ENCODE measurements at places on chromosomes 13 and 19.

- DNase-seq = no peak
Observed at GRCh38 chr13:44416301-44416700, 42.7 kb downstream of the SERP2 start.

- DNase-seq = peak; percentile 30
Observed at GRCh38 chr19:8611391-8611876, 919 bp upstream of the ADAMTS10 start.

DNA sequence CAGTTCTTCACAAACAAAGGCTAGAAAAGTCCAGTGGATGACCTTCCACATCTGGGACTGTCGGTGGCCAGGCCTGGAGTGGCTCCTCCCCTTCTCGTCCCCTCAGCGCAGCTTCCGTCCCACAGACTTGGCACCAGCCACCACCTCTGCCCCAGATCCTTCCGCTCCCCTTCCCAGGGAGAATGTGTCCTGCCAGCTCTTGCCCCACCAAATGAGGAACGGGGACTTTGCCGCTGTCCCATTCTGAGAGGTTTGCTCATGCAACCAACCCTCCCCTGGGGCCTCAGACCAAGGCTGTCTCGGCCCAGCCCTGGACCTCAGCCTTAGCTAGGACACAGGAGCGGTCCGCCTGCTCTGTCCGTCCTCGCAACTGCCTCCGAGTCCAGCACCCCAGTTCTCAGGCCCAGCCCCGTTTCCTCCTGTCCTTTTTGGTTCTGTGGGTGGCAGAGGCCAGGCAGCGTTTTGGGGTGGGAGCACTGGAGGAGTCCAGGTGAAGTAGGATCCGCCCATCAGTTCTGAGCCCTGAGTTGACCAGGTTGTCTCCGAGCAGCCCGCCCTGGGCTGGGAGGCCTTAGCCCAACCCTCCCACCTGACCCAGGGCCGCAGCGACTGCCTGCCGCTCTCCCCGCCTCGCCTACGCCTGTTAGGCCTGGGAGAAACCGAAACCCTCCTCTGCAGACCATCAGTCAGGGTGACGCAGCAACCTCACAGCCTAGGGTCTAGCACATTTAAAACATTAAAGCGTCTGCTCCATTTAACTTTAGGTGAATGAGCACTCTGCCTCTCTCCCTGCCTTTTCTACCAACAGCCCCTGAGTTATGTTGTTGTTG lies 284.3 kb downstream of the FOXO1 start:
- DNase-seq = no peak

DNA sequence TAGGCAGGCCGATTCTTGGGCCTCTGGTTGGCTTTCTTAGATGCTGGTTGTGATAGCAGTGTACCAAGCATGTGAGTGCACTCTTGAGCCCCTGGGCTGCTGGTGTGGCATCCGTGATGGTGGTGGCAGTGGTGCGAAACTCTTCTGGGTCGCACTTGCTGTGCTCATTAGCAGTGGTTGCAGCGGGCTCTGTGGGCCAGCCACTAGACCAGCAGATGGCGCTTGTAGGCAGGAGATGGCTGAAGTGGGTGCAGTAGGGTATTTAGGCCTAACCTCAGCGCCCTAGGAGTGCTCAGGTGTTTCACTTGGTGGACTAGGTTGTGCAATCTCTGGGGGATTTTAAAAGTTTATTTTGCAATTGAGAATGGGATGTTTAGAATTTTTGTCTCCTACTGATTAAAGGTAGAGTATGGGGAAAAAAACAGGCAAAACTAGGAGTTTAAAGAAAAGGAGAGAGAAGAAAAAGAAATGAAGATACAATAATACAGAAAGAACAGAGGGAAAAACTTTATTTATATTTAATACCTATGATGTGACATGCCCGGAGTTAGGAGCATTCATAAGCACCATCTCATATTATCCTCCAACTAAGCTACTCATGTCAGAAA lies 4.3 kb upstream of the ZNF17 start:
- DNase-seq = peak; percentile 50

DNA sequence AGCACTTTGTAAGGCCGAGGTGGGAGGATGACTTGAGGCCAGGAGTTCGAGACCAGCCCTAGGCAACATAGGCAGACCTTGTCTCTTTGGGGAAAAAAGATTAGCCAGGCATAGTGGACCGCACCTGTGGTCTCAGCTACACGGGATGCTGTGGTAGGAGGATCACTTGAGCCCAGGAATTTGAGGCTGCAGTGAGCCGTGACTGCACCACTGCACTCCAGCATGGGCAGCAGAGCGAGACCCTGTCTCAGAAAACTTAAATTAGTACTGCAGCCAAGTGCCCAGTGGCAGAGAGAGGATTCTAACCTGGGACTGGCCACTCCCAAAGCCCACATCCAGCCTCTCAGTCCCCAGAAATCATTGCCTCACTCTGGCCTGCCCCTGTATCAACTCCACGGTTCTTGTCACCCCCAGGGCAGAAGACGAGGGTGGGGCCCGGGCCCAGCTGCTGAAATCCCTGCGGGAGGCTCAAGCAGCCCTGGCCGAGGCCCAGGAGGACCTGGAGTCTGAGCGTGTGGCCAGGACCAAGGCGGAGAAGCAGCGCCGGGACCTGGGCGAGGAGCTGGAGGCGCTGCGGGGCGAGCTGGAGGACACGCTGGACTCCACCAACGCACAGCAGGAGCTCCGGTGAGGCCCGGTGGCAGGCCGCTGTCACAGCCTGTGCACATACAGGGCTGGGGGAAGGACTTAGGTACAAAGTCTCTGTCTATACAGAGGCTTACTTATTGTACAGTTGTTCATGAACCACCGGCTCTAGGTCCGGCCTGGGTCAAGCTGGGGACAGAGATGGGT lies 53.4 kb downstream of the KCNC3 start:
- DNase-seq = no peak

- no peak for DNase-seq
Observed at GRCh38 chr13:40776232-40776631, 5.2 kb upstream of the MRPS31 start.

GRCh38 chr19:55601084-55601483 lies 996 bp downstream of the ZNF524 start:
- no peak for DNase-seq

- DNase-seq = no peak
Observed at GRCh38 chr13:45544520-45544919, 71.0 kb downstream of the ERICH6B start.

- no peak for DNase-seq
Observed at GRCh38 chr13:25869941-25870340, 181.9 kb downstream of the SHISA2 start.

GRCh38 chr13:35388441-35389355 lies 87.8 kb downstream of the MAB21L1 start:
- DNase-seq = no peak

GRCh38 chr13:42101821-42102585 lies 53.6 kb downstream of the DGKH start:
- no peak for DNase-seq

DNA sequence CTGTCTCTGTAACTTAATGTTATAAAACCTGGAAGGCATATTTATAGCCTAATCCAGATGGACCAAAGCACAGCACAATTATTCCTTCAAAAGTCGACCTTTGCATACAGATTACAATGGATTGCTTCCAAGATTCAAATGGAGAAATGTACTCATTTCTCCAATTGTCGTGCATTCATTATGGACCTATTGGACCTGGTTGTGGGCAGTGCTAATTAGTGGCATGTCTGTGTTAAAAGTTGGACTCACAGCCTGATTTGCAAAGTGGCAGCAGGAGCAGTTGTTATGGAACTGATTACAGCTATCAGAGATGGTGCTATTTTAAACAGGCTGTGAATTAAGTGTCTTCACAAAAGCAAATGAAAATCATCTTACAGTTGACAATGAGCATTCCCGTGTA lies 1529.3 kb upstream of the SLC10A2 start:
- DNase-seq = no peak

DNA sequence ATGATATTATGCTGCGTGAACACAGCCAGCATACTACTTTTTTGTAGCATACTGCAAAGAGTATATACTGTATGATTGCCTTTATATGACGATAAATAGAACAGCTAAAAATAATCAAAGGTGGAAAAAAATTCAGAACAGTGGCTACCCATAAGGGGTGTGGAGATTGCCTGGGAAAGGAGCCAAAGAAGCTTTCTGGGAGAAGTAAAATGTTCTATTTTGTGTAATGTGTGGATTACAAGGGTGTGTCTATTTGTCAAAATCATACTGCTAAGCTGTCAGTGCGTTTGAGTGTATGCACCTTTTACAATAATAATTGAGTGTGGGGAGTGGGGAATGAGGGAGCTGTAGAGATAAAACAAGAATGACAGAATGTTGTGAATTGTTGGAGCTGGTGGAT lies 45.2 kb upstream of the MTIF3 start:
- DNase-seq = no peak

- DNase-seq = peak; percentile 44
Observed at GRCh38 chr13:104773775-104774174, 1707.6 kb upstream of the SLC10A2 start.

DNA sequence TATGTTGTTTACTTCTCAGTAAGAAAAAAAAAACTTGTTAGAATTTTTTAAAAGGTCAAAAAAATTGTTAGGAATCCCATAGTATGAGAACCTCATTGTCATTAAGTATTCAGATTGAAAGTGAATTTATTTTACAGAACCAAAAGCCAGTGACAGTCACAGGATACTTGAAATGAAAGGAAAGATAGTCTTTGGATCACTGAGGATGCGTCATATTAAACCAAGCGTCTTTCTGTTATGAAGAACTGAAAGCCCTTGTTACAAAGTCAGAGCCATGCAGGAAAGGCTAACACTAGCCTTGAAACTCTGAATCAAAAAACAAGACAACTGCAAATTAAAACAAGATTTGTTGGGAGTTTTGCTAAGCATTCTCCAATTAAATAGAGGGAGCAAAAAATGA lies 1348.0 kb upstream of the SLC10A2 start:
- no peak for DNase-seq

- no peak for DNase-seq
Observed at GRCh38 chr13:111511805-111512504, 191.5 kb downstream of the TEX29 start.

- no peak for DNase-seq
Observed at GRCh38 chr19:23255700-23256099, 5.5 kb upstream of the ZNF724 start.

- DNase-seq = no peak
Observed at GRCh38 chr19:11361037-11361770, 6.0 kb downstream of the PLPPR2 start.

DNA sequence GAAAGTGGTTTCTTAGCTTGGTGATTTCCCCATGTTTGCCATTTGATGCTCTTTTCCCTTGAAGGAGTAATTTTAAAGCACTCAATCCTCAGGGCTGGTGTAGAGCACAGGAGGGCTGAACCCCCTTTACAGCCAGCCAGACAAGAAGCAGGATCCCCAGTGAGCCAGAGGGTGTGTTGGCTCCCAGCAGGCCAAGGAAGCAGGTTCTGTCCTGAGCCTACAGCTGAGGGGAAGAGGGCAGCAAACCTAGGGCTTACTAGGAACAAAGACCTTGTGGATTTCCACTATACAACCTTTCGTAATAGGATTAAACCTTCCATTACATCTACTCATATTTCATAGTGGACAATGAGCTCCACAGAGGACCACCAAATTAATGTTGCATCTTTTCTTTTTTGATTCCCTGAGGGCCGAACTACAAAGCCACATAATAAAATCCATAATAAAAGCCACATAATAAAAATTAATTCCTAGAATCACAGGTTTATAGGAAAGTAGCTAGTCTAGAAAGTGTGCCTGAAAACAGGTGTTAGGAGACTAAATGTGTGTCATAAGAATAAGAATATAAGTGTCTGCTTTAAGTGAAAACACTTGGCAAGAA lies 300.2 kb downstream of the DCLK1 start:
- no peak for DNase-seq

- no peak for DNase-seq
Observed at GRCh38 chr13:36530050-36530789, 97.9 kb downstream of the CCNA1 start.

GRCh38 chr13:73090116-73090822 lies 31.5 kb downstream of the KLF5 start:
- DNase-seq = no peak

DNA sequence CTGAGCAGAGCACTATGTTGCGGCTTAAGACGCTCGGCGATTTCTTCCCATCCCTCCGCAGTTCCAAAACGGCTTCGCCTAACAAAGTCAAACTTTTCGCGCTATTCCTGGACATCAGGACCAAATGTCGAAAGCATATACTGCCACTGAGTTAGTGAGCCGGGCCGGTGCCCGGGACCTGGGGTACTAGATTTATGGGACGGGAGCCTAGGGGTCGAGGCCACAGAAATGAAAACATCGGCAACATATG lies 699 bp downstream of the RCBTB2 start:
- no peak for DNase-seq

DNA sequence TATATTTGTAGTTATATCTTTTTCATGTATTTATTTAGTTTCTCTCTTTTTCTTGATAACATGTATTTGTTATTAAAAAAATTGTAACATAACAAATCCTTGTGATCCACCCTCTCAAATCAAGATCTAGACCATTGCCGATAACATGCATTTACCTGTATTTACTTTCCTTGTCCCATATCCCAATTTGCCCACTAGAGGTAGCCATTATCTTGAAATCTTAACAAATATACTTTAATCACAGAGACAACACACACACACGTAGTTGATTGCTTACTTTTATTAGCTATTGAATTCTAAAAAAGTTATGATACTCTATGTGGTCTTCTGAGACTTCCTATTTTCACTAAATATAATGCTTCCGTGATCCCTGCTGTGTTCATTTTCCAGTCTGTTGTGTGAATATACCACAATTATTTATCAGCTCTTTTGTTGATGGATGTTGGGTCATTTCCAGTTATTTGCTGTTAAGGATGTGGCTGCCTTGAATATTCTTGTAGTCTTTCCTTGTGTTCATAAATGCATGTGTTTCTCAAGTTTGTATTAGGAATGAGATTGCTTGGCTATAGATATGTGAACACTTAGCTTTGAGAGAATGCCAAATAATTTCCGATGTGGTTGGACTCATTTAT lies 31.3 kb upstream of the ZMYM2 start:
- peak; percentile 14 for DNase-seq

DNA sequence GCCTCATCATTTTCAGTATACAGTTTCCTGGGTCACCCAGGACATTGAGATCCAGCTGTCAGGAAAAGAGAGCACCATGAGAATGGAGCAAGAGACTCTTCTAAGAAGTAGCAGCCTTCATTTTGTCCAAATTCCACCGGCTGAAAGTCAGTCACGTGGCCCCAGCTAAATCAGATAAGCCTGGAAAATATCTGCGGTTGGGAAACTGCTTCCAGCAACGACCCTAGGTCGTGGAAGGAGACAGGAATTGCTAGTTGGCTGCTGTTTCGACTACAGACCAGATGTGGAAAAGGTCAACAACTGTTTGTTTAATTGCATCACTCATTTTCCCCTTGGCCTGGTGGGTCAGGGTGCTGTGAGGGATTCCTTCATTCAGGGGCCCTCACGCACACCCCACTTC lies 107.0 kb downstream of the ZNF536 start:
- no peak for DNase-seq

DNA sequence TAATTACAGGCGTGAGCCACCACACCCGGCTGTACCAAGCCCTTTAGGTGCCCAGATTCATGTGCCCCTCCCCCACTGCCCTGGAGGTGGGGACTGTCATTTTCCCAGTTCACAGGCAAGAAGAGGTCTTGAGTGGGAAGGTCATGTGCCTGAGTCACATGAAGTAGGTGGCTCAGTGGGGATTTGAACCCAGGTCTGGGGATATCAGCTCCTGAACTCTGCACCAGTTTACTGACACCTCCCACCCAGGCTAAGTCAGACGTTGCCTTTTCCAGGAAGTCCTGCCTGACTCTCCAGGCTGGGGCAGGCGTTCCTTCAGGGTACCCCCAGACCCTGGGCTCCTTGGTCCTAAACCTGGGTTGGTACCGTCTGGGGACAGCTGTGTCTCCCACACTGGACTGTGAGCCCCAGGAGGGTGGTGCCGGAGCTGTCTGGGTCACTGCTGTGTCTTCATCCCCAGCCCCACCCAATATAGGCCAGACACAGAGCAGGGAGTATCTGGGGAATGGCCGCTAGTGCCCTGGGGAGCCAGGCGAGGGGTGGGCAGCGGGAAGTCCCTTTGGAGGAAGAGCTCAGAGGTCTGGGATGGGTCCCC lies 8.6 kb downstream of the VASP start:
- DNase-seq = no peak

All from immature natural killer cell (primary cell).